Neural crest cell (in vitro differentiated cells): ENCODE measurements at places on chromosomes 5 and 9. TPM values are rescaled to one million over a fixed set of nuclear protein-coding genes. Genes with fewer than 3 reads are reported as not detected.
A peak's percentile ranks its signal among the peaks of the same experiment; 100 is the strongest.

The PFN3 gene
- not detected in 2 replicates for total RNA-seq

- peaks cover 23% of the 10 kb centered on the region for H3K27me3 ChIP-seq
- no peak overlapping the region for H3K4me3 ChIP-seq
- no peak for DNase-seq
- peaks cover 23% of the 10 kb centered on the region for H3K4me1 ChIP-seq
- no peak overlapping the region for H3K27ac ChIP-seq
- H3K36me3 ChIP-seq: no peaks in the 10 kb centered on the region
Measured at GRCh38 chr5:145942201-145942600, 5.8 kb downstream of the SH3RF2 start.

The IFNB1 gene
- total RNA-seq: not detected in 2 replicates

GRCh38 chr5:169910393-169910792 is 69.9 kb downstream of the INSYN2B start:
- no peak for DNase-seq
- no peaks in the 10 kb centered on the region for H3K36me3 ChIP-seq
- H3K4me3 ChIP-seq: no peak overlapping the region
- peaks cover 20% of the 10 kb centered on the region for H3K4me1 ChIP-seq
- no peaks in the 10 kb centered on the region for H3K27me3 ChIP-seq

- H3K4me3 ChIP-seq: no peak overlapping the region
- no peak overlapping the region for H3K27ac ChIP-seq
- no peaks in the 10 kb centered on the region for H3K36me3 ChIP-seq
- peaks cover 7% of the 10 kb centered on the region for H3K4me1 ChIP-seq
Measured at GRCh38 chr5:153885141-153885540, 153.6 kb downstream of the FAM114A2 start.

- no peaks in the 10 kb centered on the region for H3K27me3 ChIP-seq
- no peaks in the 10 kb centered on the region for H3K36me3 ChIP-seq
- DNase-seq: no peak
- no peak overlapping the region for H3K4me3 ChIP-seq
- H3K4me1 ChIP-seq: no peaks in the 10 kb centered on the region
- H3K27ac ChIP-seq: no peak overlapping the region
Measured at GRCh38 chr9:79123415-79123814, 448.4 kb upstream of the TLE4 start.

The BAAT gene
- 0.16 and 0.30 TPM in 2 replicates for total RNA-seq

DNA sequence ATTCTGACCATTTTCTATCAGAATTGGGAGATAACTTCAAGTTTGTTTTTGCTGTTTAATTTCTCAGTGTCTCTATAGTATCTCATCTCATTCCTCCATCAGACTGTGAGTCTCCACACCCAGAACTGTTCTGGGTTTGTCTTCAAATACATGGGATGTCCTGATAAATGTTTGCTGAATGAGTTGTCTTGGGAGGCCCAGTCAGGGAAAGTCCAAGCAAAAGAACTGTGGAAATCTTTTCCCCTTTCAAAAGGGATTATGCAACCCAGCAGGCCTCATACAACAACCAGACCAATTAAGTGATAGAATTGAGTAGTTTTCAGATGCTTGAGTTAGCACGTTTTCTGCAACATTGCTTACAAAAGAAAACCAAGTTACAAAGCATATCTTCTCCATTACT is 324.4 kb downstream of the BRINP1 start:
- no peak overlapping the region for H3K27ac ChIP-seq
- H3K36me3 ChIP-seq: no peaks in the 10 kb centered on the region
- no peak for DNase-seq
- peaks cover 3% of the 10 kb centered on the region for H3K4me1 ChIP-seq
- H3K27me3 ChIP-seq: no peaks in the 10 kb centered on the region

GRCh38 chr9:29212397-29213387 is 1639.4 kb upstream of the C9orf72 start:
- peaks cover 37% of the 10 kb centered on the region for H3K4me1 ChIP-seq
- no peak overlapping the region for H3K27ac ChIP-seq
- H3K4me3 ChIP-seq: peak overlapping the region; percentile 98
- H3K36me3 ChIP-seq: no peaks in the 10 kb centered on the region
- peaks cover 80% of the 10 kb centered on the region for H3K27me3 ChIP-seq

- H3K27me3 ChIP-seq: peaks cover 3% of the 10 kb centered on the region
- peak; percentile 55 for DNase-seq
- peaks cover 36% of the 10 kb centered on the region for H3K4me1 ChIP-seq
- peak overlapping the region; percentile 5 for H3K4me3 ChIP-seq
- H3K36me3 ChIP-seq: no peaks in the 10 kb centered on the region
Measured at GRCh38 chr9:123401879-123402513, 46.0 kb downstream of the CRB2 start.

DNA sequence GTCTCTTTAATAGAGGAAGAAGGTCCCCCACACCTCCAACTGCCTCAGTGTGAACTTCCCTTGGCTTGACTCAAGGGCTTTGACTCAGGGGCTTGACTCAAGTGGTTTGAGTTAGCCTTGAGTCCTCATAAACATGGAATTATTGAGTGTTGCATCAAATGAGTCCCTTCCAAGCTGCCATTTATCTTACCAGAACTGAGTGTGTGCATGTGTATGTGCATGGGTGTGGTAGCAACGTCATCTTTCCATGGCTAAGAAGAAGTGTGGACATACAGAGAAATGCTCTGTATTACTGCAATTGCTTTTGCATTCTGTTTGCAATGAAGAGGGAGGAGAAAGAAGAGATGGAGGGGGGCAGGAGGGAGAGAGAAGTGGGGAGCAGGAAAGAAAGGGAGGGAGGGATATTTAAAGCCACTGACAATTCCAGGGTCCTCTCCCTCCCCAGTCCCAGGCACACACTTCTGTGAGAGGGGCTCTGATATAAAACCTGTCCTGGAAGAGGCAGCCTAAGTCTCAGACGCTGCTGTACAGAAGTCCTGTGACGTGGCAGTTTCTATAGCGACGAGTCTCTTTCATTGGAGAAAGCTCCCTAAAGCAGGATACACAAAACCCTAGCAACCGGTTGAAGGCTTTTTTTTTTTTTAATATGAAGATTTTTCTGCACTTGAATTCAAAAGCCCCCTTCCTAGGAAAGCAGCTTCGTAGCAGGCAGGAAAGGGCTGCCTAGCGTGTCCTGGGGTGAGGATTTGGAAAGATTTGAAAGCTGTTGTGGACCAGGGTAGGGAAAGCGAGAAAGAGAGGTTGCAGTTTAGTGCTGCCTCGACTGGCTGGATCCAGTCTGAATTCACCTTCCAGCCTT is 93.3 kb upstream of the MAP1B start:
- no peaks in the 10 kb centered on the region for H3K27me3 ChIP-seq
- H3K4me3 ChIP-seq: peak overlapping the region; percentile 72
- peaks cover 3% of the 10 kb centered on the region for H3K36me3 ChIP-seq
- H3K4me1 ChIP-seq: peaks cover 27% of the 10 kb centered on the region
- H3K27ac ChIP-seq: peak overlapping the region; percentile 93
- peak; percentile 29 for DNase-seq

DNA sequence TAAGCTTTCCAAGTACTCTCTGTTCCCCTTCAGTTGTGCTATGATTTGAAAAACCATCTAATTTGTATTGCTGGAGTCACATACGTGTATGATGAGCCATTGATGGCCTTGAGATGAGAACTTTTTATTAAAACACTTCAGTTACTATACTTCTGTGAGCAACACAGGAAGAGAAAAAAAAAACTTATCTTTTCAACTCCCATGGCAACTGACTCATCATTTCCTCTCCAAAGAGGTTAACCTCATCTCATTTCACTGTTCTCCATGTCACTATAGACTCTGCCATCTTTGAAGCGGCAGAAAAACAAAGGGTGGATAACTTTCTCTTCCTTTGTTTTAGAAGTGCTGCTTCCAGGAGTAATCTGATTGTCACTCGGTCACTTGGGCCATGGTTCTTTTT is 104.3 kb upstream of the PCSK1 start:
- DNase-seq: no peak
- no peaks in the 10 kb centered on the region for H3K36me3 ChIP-seq
- H3K27ac ChIP-seq: no peak overlapping the region
- H3K27me3 ChIP-seq: no peaks in the 10 kb centered on the region
- H3K4me1 ChIP-seq: no peaks in the 10 kb centered on the region

- H3K27me3 ChIP-seq: peaks cover 3% of the 10 kb centered on the region
- no peaks in the 10 kb centered on the region for H3K4me1 ChIP-seq
- no peak for DNase-seq
- H3K4me3 ChIP-seq: no peak overlapping the region
- no peaks in the 10 kb centered on the region for H3K36me3 ChIP-seq
Measured at GRCh38 chr5:144183254-144183889, 12.7 kb downstream of the KCTD16 start.

The SOHLH1 gene
- total RNA-seq: not detected in 2 replicates

GRCh38 chr5:65268525-65268924 is 213.2 kb downstream of the ADAMTS6 start:
- H3K4me1 ChIP-seq: no peaks in the 10 kb centered on the region
- no peak overlapping the region for H3K27ac ChIP-seq

DNA sequence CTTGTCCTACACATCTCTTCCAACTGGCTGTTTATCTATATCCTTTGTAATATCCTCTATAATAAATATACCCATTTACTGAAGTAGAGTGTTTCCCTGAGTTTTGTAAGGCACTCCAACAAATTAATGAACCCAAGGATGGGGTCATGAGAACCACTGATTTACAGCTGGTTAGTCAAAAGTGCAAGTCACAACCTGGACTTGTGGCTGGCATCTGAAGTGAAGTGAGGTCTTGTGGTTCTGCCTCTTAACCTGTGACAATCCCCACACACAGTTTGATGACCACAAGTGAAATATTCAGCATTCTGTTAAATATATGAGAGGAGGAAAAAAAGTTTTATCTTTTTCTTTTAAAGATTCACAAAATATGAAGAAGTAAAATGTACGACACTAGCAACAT is 126.1 kb downstream of the NR2F1-AS1 start:
- no peak for DNase-seq
- H3K4me1 ChIP-seq: peaks cover 12% of the 10 kb centered on the region
- peaks cover 19% of the 10 kb centered on the region for H3K36me3 ChIP-seq
- H3K4me3 ChIP-seq: no peak overlapping the region

DNA sequence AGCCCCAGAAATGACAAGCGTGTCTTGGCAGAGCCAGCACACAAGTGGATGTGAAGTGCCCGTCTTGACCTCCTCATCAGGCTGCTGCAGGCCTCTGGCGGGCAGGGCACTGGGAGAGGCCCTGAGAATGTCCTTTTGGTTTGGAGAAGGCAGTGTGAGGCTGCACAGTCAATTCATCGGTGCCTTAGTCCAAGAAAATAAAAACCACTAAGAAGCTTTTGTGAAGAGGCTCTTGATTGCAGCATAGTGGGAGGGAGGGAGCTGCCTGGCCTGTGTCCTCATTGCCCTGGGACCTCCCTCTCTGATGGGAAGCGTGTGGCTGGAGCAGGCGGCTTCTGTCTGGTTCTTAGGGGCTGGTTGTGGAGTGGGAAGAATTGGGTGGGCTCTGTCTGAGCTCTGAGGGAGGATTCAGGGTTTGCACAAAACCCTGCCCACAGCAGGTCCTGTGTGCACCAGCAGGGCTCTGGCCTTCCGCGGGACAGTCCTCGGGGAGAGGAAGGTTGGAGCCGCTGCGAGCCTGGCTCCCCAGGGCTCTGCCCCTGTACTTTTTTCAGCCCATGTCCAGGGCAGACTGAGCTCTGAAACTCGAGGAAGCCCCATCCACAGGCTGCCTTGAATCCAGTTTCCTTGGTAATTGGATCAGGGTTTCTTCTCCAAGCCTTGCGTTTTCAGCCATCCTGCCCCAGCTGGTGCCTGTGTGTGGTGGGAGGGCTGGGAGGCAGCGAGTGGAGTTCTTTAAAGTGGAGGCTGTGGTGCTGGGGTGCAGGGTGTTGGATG is 1.1 kb downstream of the HRCT1 start:
- H3K4me1 ChIP-seq: peaks cover 36% of the 10 kb centered on the region
- H3K36me3 ChIP-seq: no peaks in the 10 kb centered on the region
- peaks cover 3% of the 10 kb centered on the region for H3K27me3 ChIP-seq
- no peak overlapping the region for H3K4me3 ChIP-seq
- no peak for DNase-seq

The ADAMTS2 gene
- total RNA-seq: 1.5 and 1.7 TPM in 2 replicates

The MSMP gene
- total RNA-seq: not detected in 2 replicates

DNA sequence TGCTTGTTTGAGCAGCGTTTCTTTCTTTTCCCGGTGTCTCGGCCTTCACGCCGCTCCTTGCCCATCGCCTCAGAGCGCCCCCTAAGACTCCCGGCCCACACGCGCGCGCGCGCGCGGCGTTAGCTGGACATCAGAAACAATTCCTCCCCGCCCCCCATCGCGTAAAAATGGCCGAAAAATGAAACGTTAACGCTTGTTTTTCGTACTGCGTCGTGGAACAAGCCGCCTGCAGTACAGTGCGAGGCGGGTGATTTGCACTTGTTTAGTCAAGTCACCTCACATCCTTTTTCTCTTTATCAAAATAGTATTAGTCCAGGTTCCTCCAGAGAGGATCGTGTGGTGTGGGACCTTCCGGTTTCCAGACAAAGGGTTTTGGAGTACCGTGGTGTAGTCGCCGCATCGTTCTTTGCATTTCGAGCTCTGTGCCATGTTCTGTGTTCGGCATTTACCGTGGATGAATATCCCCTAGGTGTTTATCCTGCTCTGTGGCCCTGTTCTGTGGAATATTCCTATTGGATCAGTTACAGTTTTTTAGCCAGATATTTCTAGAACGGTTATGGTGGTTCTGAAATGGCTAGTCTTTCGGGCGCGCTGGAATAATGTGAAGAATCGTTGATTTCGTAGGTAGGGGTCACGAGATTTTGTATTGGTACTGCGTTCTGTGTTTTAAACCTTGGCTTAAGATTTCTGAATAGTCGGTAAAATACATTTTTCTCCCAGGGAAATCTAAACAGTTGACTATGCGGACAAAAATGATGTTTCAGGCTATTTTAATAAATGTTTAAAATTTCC is 1.0 kb downstream of the MATR3 start:
- H3K27ac ChIP-seq: peak overlapping the region; percentile 100
- peaks cover 46% of the 10 kb centered on the region for H3K4me1 ChIP-seq
- DNase-seq: peak; percentile 81
- peaks cover 13% of the 10 kb centered on the region for H3K27me3 ChIP-seq

The NR4A3 gene
- 0.91 and 0.93 TPM in 2 replicates for total RNA-seq

GRCh38 chr5:73818357-73818756 is 192.4 kb downstream of the ARHGEF28 start:
- no peak for DNase-seq
- no peak overlapping the region for H3K4me3 ChIP-seq
- no peaks in the 10 kb centered on the region for H3K27me3 ChIP-seq
- no peak overlapping the region for H3K27ac ChIP-seq
- H3K4me1 ChIP-seq: peaks cover 6% of the 10 kb centered on the region

DNA sequence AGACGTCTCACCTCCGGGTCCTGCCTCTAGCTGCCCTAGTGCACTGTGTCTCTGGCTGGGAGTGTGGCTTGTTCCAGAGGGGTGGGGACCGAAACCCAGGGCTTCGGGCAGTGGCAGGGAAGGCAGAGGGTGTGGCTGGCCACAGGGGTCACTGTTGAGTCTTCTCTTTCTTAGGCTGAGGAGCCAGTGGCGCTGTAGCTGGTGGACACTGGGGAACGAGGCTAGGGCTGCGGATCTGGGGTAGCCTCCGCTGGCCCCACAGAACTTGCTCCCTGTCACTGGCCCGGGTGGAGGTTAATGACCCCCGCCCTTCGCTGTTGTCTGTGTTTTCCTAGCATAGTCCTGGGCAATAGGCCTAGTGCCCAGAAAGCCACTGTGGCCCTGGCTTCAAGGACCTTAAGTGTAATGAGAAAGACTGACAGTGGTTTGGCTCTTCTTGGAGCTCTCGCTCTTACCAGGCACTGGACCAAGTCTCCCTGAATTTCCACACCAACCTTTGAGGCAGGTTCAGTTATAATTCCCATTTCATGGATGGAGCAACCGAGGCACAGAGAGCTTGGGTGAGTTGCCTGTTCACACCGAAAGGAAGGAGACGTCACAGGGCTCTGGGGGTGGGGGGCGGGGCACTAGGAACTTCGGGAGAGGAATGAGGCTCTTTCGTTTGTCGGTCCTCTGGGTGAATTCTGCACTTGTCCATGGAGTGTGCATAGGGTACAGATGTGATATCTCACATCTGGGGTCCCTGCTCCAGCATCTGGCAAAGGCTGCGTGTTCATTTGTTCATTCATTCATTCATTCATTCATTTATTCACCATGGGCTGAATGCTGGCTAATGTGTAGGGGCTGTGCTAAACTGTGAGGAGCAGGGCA is 4.8 kb upstream of the IER5L start:
- H3K27ac ChIP-seq: no peak overlapping the region
- H3K4me1 ChIP-seq: peaks cover 56% of the 10 kb centered on the region
- peak overlapping the region; percentile 65 for H3K4me3 ChIP-seq
- peaks cover 4% of the 10 kb centered on the region for H3K27me3 ChIP-seq
- peak; percentile 71 for DNase-seq
